ENCODE measurements at places on chromosomes 11 and 22.

- no peak for DNase-seq
Observed at GRCh38 chr11:16781936-16782919, 43.8 kb downstream of the C11orf58 start.

DNA sequence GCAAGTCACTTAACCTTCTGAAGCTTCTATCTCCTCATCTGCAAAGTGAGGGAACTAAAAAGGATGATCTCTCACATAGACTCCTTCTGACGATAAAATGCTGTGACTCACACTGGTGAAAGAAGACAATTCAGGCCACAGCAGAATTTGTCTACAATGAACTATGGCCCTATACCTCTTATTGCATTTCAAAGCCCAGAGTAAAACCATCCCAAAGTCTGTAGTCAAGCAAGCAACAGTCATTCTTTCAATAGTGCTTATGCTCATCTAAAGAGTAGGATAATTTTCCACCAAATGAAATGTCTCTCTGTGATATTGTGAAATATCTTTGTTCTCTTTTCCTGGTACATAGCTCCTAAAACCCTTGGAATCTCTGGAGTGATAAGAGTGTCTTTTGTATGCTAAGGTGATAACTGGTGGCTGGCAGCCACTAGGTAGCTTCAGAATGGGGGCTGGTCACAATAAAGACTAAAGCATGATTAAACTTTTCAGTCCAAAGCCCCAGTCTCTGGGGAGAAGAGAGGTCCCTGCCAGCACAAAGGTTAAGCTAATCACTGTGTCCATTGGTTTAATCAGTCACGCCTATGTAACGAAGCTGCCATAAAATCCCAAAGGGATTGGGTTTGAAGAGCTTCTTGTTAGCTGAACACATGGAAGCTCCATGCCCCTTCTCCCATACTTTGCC lies 30.8 kb downstream of the SYTL2 start:
- DNase-seq: no peak

GRCh38 chr11:34824425-34824824 lies 91.8 kb downstream of the APIP start:
- DNase-seq: no peak

GRCh38 chr11:120625565-120625964 lies 114.0 kb downstream of the GRIK4 start:
- DNase-seq: no peak

DNA sequence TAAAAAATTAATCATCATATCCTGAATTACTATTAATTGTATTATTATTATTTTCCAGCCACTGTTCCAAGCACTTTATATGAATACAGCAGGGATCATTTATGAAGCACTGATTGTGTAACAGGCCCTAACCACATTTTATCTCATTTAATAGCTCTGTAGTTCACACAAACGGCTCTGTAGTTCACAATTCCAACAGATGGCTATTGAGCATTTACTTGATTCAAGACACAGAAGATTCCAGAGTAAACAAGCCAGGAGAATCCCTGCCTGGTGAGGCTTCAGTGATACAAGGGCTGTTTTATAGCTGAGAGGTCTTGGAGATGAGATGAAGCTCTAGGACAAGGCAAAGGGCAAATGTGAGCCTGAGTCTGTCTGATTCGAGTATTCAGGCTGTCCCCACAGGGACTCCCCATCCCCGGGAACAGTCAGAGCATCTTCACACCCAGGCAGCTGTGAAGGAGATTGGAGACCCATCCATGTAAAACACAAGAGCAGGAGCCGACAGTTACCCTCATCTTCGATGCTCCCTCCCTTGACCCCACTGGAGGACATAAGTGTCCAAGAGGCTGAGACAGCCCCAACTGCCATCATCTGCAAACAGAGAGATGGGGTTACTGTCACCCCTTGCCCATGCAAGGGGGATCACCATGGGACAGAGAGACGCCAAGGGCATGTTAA lies 222.5 kb downstream of the MN1 start:
- no peak for DNase-seq

DNA sequence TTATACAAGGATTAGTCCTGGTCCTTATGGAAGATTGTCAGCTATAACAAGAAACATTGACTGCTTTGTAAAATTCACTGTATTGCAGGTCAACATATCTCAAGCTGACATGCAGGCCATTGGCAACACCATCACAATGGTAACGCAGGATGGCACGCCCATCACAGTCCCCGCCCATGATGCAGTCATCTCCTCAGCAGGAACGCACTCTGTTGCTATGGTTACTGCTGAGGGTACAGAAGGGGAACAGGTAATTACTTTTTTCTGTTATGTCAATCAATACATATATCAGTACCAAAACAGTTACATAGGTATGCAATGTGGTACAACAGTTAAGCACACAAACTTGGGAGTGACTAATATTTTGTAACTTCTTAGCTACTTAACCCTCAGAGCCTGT lies 55.3 kb downstream of the ZNF143 start:
- peak; percentile 19 for DNase-seq

- DNase-seq: no peak
Observed at GRCh38 chr11:128512474-128512996, 74.8 kb downstream of the ETS1 start.
